ENCODE measurements at places on chromosomes 2 and 18. TPM values are rescaled to one million over a fixed set of nuclear protein-coding genes. Genes with fewer than 3 reads are reported as not detected.
A peak's percentile ranks its signal among the peaks of the same experiment; 100 is the strongest.

DNA sequence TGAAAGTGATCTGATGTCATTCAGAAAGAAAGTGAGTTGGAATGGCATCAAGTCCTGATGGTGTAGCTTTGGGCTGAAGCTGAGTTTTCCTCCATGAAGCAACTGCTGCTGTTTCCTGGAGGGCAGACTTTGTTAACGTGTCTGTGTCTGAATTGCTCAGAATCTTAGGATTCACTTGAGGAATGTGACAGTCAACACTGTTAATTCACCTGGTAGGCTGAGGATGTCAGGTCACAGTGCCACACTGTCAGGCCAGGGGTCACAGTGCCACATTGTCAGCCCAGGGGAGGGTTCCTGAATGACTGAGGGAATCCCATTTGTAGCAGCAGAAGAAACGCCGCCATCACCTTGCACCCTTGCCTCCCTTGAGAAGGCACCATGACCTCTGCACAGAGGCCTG, 39.4 kb downstream of the LYPD6B start:
- no peaks in the 10 kb centered on the region for H3K27me3 ChIP-seq
- H3K4me1 ChIP-seq, result peaks cover 10% of the 10 kb centered on the region
- DNase-seq, result no peak
- no peaks in the 10 kb centered on the region for H3K36me3 ChIP-seq
- no peak overlapping the region for H3K4me3 ChIP-seq

GRCh38 chr2:102797486-102797885, 35.7 kb downstream of the TMEM182 start:
- no peaks in the 10 kb centered on the region for H3K36me3 ChIP-seq
- H3K4me1 ChIP-seq, result no peaks in the 10 kb centered on the region
- no peak overlapping the region for H3K4me3 ChIP-seq
- DNase-seq, result no peak

DNA sequence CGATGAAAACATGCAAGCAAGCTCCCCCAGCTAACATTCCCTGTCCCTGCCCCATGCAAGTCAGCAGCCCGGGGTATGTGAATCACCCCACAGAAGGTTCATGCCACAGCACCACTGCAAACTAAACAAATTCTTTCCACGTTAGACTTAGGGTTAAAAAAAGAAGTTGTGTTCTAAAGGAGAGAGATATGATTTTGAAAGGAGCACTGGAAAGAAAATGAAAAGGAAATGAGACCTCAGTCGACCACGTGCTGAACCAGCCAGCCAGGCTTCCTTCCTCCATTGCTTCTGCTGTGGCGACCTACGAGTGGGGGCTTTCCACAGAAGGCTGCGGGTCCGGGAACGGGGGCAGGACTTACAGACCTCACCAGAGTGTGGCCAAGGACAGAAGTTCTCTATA, 52.0 kb downstream of the ARL4C start:
- no peak overlapping the region for H3K4me3 ChIP-seq
- no peaks in the 10 kb centered on the region for H3K36me3 ChIP-seq
- H3K27me3 ChIP-seq, result no peaks in the 10 kb centered on the region
- peak overlapping the region; percentile 46 for H3K27ac ChIP-seq
- peaks cover 22% of the 10 kb centered on the region for H3K4me1 ChIP-seq
- no peak for DNase-seq

Gene HOXD4
- total RNA-seq, result 0.97 TPM

- DNase-seq, result no peak
- no peaks in the 10 kb centered on the region for H3K36me3 ChIP-seq
- no peak overlapping the region for H3K4me3 ChIP-seq
- H3K27ac ChIP-seq, result no peak overlapping the region
- peaks cover 14% of the 10 kb centered on the region for H3K4me1 ChIP-seq
Measured at GRCh38 chr2:26853751-26854150, 5.8 kb downstream of the DPYSL5 start.

GRCh38 chr2:158963071-158963470, 5.4 kb upstream of the TANC1 start:
- H3K36me3 ChIP-seq, result no peaks in the 10 kb centered on the region
- H3K4me1 ChIP-seq, result no peaks in the 10 kb centered on the region
- H3K27me3 ChIP-seq, result peaks cover 1% of the 10 kb centered on the region
- no peak overlapping the region for H3K4me3 ChIP-seq
- DNase-seq, result no peak
- no peak overlapping the region for H3K27ac ChIP-seq

- H3K36me3 ChIP-seq, result peaks cover 97% of the 10 kb centered on the region
- no peaks in the 10 kb centered on the region for H3K4me1 ChIP-seq
- H3K27ac ChIP-seq, result no peak overlapping the region
- no peak for DNase-seq
Measured at GRCh38 chr2:230202430-230203109, 17.2 kb downstream of the SP110 start.

- H3K4me3 ChIP-seq, result no peak overlapping the region
- no peak for DNase-seq
- H3K36me3 ChIP-seq, result no peaks in the 10 kb centered on the region
Measured at GRCh38 chr2:230905448-230906421, 19.3 kb downstream of the GPR55 start.

Gene TNFAIP6
- 2.1 TPM for total RNA-seq

Gene NT5C1B
- not detected for total RNA-seq

GRCh38 chr2:232787806-232788205, 11.4 kb upstream of the KCNJ13 start:
- no peak for DNase-seq
- no peak overlapping the region for H3K27ac ChIP-seq
- no peaks in the 10 kb centered on the region for H3K4me1 ChIP-seq
- H3K4me3 ChIP-seq, result no peak overlapping the region
- H3K27me3 ChIP-seq, result no peaks in the 10 kb centered on the region

Gene SPP2
- not detected for total RNA-seq

DNA sequence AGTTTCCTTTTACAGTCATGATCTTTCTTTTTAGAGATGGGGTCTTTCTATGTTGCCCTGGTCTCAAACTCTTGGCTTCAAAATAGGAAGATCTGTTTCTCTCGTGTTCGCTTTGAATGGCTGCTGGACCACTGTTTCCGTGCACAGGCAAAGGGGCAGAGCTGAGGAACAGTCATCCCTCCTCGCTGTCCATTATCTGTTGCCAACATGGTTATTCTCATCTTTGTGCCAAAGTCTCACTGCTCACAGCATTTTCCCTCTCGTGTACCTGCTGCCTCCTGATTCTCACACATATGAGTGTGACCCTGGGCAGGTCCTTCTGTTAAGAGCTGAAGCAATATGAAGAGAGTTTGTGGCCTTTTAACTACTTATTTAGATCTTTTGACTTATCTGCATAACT, 28.0 kb upstream of the CCNYL1 start:
- no peak overlapping the region for H3K27ac ChIP-seq
- no peaks in the 10 kb centered on the region for H3K36me3 ChIP-seq
- H3K4me1 ChIP-seq, result no peaks in the 10 kb centered on the region
- DNase-seq, result no peak
- H3K27me3 ChIP-seq, result no peaks in the 10 kb centered on the region
- no peak overlapping the region for H3K4me3 ChIP-seq

GRCh38 chr18:7541835-7542234, 25.3 kb upstream of the PTPRM start:
- no peak overlapping the region for H3K4me3 ChIP-seq
- H3K27me3 ChIP-seq, result no peaks in the 10 kb centered on the region
- no peaks in the 10 kb centered on the region for H3K4me1 ChIP-seq
- no peaks in the 10 kb centered on the region for H3K36me3 ChIP-seq

DNA sequence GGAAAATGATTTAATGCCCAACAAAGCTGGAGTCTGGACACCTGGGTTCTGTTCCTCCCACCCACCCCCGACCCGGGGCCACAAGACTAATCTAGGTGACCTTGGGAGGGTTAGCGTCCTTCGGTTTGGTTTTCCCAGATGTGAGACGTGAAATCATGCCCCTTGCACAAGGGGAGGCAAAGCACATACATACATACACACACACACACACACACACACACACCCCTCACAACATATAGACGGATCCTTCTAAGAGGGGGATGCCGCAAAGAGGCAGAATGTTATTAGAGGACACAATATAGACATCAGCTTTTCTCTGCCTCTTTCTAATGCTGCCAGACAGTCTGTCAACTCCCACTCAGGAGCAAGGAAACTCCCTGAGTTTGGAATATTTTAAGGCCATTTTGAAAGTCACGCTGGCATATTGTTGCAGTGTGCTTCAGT, 616 bp upstream of the RBMS1 start:
- peaks cover 35% of the 10 kb centered on the region for H3K4me1 ChIP-seq
- H3K36me3 ChIP-seq, result no peaks in the 10 kb centered on the region
- H3K27me3 ChIP-seq, result no peaks in the 10 kb centered on the region
- H3K4me3 ChIP-seq, result peak overlapping the region; percentile 82

- peaks cover 33% of the 10 kb centered on the region for H3K4me1 ChIP-seq
- H3K27ac ChIP-seq, result peak within 1 kb of the TSS; percentile 88
- no peaks in the 10 kb centered on the region for H3K36me3 ChIP-seq
- DNase-seq, result peak; percentile 98
- peak within 1 kb of the TSS; percentile 96 for H3K4me3 ChIP-seq
Measured at GRCh38 chr2:26345545-26346453, at the start of gene SELENOI. TSS of gene SELENOI (plus strand) at chr2:26346143. CDS start at chr2:26346233, 90 bp downstream.
